ENCODE measurements at places on chromosomes 6 and 20.

DNA sequence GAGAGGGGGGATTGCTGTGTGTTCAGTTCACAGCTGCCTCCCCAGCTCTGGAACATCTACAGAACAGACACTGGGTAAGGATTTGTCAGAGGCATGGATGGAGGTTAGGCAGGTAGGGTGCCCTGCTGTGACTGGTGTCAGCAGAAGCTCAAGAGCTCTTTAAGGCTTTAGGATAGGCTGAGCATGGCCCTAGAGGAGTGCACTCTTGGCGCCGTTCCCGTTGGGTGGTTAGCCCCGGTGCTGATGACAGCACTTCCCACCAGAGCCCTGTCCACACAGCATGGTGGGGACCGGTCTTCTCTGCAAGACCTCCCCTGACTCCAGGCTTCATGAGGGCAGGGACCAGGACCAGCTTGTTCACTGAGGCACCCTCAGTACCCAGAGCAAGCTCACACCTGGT lies 262.0 kb downstream of the BMP7 start:
- DNase-seq: no peak

GRCh38 chr20:59364611-59365010 lies 64.2 kb downstream of the EDN3 start:
- no peak for DNase-seq

- DNase-seq: no peak
Measured at GRCh38 chr6:38760097-38760496, 45.0 kb downstream of the DNAH8 start.

DNA sequence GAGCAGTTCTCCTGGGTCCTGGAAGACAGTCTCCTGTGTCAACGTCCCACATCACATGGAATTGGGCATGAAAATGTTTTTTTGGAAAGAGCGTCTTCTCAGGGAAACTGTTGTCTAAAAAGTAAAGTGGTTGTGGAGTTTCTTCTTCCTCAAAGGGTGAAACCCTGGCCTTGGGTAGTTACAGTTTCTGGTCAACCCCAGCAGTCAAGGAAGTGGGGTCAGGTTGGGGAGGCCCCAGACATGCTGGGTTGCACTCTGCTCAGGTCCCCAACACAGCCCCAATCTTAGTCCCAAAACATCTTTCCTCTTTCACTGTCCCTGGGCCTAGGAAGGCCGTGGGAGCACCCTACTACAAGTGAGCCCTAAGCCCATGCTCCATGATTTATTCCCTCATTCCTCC lies 996 bp upstream of the NFKBIE start:
- DNase-seq: no peak

- no peak for DNase-seq
Measured at GRCh38 chr6:57294862-57295445, 22.5 kb upstream of the PRIM2 start.

DNA sequence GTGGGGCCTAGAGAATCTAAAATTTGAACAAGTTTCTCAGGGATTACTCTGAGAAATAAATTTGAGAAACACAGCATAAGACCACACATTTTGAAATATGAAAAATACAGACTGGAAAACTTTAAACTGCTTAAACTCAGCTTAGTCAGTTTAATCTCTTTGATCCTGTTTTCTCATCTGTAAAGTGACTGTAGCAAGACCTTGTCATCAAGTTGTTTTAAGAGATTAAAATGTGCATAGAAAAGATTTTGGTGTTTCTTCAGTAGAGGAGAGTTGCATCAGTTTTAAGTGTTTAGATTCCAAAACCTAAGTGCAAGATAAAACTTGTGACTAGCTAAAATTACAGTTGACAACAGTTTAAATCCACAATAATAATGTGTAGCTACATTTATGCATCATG lies 8.1 kb upstream of the BCKDHB start:
- no peak for DNase-seq

DNA sequence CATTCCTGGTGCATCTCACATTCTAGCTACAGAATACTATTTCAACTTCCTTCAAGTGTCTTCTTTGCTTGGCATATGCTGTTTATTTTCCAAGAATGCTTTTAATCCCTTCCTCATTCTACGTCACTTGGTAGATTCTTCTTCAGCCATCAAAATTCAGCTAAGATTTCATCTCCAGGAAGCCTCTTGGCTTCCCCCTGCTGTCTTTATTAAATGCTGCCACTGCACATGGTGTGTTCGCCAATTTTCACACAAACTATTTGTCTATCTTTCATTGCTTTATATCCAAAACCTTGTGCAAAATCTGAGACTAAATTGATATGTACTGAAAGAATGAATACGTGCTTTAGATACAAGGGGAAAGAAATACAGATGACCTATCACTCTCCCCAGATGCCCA lies 253.0 kb downstream of the RFPL4B start:
- no peak for DNase-seq

DNA sequence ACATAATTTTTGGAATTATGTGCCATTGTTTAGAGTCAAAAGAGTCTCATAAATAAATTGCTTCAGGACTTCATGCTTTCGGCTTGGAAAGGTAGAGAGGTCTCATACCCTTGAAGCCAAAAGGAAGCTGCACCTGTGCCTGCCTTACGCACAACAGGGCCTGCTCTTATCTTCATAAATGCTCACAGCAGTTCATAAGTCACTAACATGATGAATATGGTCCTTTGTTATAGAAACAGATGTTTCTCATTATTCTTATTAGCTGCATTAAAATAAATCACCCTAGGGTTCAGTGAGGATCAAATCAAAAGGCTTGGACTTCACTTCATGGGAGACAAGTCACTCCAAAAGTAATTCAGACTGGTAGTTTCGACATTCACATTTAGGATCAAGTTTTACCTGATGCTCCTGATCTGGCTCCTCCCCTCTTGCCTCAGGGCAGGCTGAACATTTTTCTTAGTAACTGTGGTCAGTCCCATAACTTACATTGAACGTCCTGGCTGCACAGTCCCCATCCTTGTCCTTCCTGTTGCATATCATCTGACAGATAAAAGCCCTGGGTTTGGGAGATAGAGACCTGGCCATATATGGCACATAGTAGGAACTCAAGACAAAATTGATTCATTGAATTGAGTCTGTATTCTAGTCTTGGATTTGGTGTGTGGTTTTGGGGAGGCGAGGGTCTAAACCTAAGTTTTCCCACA lies 20.7 kb upstream of the SH3BGRL2 start:
- DNase-seq: no peak

DNA sequence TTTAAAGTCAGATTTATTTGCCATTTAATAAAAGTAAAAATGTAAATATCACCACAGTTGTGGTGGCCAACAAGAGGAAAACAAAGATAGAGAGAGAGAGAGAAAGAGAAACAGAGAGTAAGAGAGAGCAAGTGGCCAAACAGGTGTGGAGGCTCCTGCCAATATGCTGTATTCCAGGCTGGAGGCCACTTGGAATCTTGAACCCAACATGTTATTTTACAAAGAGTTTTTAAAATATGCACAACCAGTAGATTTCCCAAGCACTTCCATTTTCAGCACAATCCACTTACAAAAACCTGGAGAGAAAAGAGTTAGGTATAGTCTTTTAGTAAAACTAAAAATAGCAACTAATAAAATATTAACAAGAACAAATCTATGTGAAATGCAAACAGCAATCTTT lies 1323.1 kb upstream of the CITED2 start:
- no peak for DNase-seq

DNA sequence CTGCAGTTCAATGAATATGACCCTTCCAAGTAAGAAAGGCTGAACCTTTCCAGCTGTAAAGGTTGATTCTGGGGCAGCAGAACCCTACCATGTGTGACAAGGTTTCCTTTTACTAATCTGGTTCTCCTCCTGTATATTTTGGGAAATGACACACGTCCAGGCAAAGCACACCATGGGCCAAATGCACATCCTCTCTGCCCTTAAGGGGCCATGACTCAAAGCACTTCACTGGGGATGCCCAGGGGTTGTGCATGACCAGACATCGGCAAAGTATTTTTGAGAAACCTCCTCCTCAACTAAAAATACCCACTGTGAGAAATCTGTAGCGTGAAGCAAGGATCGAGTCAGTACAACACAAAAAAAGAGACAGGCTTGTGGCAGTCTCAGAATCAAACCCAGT lies 174.7 kb downstream of the BACH2 start:
- no peak for DNase-seq

DNA sequence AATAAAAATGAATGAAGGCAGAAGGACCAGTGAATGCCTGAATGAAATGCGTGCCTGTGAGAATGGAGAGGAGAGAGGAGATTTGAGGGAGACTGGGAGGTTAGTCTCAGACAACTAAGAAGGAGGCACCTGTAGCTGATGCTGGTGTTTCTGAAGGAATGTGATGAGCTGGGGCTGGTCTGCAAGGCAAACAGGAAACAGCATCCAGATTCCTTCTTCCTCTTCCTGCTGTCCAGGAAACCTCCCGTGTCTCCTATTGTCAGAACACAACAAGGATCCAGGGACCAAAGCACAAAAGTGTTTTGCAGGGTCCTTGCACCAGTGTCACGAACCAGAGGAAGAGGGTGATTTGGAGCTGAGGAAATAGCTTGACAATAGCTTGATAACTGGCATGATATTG lies 50.4 kb upstream of the TAB2 start:
- DNase-seq: no peak

DNA sequence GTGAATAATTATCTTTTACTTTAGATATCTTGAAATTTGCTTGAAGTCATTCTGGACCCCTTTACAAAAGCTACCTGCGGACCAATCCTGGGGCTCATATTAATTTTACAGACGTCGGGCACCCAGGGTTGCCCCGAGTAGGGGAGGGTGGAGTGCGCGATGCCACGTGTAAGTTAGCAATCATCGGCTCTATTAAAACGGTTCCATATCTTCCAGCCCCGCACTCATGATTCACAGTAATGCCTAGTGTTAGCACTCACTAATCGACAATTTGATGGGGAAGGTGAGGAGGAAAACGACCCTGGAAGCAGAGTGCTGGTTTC lies 34.9 kb upstream of the TCF21 start:
- no peak for DNase-seq

DNA sequence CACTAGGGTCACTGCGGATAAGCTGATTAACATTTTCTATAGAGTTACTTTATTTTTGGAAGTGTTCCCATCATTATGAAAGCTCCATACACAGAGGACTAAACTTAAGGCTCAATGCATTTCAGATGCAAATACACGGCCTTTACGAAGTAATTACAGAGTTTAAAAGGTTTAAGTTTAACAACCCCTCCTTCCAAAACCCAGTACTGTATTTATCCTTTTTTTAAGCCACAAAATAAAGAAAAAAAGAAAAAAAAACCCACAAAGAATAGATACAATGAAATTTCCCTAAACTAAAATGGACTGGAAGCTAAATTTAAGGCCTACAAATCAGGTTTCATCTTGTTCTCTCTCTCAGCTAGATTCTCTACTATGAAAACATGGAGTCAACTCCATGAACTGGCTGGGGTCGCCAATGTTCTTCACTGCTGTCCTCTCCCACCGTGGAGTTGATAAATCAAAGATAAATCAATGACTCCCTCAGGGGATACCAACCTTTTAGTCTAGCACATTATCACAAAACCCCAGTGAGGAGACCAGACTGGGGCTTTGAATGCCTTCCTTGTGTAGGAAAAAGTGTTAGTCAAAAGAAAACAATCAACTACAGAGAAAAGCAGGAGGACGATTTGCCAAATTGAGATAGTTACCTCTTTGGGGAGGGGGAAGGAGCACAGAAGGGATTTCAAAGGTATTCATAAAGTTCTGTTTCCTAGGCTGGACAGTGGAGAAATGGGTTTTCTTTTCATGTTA lies 52.5 kb downstream of the TNFRSF21 start:
- no peak for DNase-seq

DNA sequence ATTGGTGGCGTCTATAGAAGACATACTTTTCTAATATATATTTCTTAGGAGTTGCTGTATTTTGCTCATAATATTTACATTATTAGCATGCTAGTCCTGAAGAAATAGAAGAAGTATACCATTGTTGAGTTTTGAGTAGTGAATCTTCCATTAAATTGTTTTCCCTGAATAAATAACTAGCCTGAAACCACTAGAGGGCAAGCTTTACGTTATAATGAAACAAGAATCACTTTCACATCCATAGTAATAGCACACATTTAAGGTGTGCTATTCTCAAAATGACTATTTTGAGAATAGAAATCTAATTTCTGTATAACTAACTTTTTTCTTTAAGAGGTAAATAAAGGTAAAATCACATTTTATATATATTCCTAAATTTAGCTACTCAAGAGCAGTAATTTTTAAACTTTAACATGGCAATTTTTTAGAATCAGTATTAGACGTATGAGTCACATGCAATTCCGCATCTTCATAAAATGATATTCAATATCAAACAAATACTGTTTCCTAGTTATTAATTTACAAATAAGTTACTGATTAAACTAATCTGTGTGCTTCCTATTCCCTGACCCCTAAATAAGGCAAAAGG lies 213.2 kb upstream of the MANEA start:
- DNase-seq: no peak

DNA sequence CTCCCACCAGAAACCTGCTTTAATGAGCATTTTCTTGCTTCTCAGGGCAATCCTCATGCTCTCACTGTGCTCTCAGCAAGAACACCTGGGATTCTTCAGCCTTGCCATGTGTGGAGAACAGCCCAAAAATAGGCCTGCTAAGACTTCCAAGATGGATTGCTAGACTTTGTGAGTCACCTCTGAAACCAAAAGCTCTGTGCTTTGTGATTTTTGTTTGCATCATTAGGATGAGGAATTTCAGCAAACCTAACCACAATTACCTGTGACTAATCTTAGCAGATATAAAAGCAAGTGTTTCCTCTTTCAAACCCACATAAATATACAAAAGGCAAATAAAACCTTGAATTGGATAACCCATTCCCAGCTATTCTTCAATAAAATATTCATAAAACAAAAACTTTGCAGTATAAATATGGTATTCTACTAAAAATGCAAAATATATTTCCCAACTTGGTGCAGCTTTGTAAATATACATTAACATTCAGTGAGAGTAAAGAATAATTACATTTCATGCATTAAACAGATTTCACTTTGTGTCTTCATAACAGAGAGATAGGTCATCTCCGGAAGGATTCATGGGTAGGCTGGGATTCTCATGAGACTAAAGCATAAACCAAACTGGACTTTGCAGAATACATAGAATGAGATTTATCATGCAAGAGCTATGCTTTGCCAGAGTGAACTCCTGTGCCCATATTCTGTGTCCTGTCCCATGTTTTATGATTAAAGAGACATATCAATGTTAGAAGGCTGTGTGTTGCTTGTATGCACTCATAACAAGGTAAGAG lies 33.5 kb downstream of the TPBG start:
- DNase-seq: no peak

- no peak for DNase-seq
Measured at GRCh38 chr6:167212713-167213005, 54.9 kb upstream of the GPR31 start.

DNA sequence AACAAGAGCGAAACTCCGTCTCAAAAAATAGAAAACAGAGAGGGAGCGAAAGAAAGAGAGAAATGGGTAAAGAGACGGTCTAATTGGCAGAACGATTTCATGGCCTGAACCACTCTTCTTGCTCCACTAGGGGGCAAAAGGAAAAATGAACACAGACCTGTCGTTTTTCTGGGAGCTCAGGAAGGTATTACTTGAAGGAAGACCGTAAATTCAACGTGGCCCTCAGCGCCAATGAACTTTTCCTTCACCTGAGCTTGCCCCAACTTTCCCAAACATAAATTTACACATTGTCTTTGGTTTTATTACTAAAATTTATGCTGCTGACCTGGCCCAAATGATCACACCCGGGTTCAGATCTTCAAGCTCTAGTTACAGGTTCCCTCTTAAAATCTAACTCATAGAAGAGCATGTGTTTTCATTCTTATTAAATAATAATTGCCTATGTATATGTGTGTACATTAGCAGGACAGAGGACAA lies 67.3 kb downstream of the ATP9A start:
- no peak for DNase-seq

Data from vagina (tissue), 2 donors.